ENCODE measurements at places on chromosomes 12 and 14.
A peak's percentile ranks its signal among the peaks of the same experiment; 100 is the strongest.

GRCh38 chr14:57139173-57139572 is 129.5 kb downstream of the EXOC5 start:
- no peak for DNase-seq

DNA sequence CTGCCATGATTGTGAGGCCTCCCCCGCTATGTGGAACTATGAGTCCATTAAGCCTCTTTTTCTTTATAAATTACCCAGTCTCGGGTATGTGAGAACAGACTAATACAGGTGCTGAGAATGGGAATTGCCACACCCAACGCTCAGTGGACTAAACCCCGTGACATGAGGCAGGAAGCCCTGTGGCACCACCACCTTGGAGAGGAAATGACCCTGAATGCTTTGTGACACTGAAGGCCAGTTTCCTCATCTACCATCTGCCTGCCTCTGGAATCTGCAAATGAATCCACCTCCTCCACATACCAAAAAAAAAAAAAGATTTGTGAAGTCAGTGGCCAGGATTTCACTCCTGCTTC is 41.6 kb downstream of the NT5DC3 start:
- DNase-seq = no peak

DNA sequence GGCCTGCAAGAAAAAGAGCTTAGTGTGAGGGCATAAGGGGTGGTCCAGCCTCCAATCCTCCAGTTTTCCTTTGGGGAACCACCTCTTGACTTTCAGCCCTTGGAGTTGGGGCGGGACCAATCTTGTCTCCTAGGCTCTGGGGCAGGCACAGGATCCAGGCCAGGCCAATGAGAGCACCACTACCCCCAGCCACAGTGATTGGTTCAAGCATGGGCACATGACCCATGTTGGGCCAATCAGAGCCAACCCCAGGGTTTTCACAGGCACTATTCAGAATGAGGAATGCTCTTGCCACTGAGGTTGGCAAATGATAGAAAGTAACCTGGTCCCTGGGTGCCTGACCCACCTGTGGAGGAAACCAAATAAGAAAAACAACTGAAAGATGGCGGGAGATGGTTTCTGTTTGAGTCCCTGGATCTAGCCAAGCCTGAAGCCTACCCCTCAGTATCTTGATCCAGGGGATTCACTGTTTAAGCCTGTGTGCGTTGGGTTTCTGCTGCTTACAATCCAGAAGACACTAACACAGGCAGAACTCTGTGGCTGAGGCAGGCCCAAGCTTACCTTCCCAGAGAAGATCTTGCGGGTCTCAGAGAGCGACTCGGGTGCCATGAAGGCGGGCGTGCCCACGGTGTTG is 42.9 kb downstream of the P2RX4 start:
- no peak for DNase-seq

- peak; percentile 16 for DNase-seq
These were observed 27.1 kb downstream of the BMAL2 start for GRCh38 chr12:27359578-27360340.

GRCh38 chr12:82833481-82833880 is 146.8 kb downstream of the TMTC2 start:
- DNase-seq = no peak

DNA sequence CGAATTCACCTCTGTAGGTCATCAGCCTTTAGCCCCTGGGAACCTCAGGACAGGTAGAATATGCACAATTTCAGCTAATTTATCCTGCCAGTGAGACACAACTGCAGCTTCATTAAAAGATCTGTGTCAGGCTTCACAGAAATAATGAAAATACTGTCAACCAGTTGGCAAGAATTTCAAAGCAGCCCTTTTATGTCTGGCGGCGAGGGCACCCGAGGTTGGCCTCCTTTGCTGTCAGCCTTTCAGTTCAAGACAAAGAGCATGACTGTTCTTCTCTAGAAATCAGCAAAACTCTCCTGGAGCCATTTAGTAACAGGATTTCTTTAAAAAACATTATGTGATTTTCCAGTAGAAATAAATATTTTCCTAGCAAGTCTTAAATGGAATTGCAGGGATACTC is 75.9 kb downstream of the BBS10 start:
- DNase-seq = no peak

DNA sequence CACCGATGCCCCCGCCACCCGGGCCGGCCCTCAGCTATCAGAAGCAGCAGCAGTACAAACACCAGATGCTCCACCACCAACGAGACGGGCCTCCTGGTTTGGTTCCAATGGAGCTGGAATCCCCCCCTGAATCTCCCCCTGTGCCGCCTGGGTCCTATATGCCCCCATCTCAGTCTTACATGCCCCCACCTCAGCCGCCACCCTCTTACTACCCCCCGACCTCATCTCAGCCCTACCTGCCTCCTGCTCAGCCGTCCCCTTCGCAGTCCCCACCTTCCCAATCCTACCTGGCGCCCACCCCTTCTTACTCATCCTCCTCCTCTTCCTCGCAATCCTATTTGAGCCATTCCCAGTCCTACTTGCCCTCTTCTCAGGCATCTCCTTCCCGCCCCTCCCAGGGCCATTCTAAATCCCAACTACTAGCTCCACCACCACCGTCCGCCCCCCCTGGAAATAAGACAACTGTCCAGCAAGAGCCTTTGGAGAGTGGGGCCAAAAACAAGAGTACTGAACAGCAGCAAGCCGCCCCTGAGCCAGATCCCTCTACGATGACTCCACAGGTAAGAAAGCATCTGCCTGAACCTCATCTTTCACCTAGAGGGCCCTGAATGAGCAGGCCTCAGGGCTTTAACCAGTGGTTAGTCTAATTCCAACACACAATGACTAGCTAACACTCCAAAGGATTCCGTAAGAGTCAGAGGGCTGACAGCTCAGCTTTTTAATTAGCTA is 851 bp downstream of the YLPM1 start:
- peak; percentile 29 for DNase-seq

- no peak for DNase-seq
These were observed 21.0 kb downstream of the ANAPC5 start for GRCh38 chr12:121331248-121331647.

DNA sequence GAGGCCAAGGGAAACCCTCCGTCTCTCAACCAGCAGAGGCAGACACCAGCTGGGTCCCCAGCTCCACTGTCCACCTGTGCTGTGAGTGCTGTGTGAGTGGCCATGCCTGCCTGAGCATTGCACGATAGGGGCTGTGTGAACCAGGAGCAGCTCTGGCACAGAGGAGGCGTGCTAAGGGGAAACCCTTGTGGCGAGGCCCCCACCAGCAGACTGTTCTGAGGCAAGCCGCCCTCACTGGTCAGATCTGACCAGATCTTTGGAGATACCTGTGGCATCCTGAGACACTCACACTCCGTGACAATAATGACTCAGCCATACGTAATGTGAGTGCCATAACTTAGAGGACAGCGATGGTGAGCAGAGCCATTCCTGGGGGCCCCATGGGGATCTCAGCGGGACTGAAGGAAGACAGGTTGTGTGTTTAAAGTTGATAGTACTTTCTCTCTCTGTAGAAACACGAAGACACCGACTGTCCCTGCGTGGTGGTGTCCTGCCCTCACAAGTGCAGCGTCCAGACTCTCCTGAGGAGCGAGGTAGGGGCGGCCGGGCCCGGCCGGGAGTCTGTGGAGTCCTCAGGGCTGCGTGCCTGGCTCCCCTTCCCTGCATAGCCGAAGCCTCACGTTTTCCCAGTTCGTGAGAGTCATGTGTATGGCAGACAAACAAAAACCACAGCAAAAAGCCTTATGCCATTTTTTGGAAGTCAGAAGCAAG is 36.6 kb upstream of the AMN start:
- DNase-seq = no peak

DNA sequence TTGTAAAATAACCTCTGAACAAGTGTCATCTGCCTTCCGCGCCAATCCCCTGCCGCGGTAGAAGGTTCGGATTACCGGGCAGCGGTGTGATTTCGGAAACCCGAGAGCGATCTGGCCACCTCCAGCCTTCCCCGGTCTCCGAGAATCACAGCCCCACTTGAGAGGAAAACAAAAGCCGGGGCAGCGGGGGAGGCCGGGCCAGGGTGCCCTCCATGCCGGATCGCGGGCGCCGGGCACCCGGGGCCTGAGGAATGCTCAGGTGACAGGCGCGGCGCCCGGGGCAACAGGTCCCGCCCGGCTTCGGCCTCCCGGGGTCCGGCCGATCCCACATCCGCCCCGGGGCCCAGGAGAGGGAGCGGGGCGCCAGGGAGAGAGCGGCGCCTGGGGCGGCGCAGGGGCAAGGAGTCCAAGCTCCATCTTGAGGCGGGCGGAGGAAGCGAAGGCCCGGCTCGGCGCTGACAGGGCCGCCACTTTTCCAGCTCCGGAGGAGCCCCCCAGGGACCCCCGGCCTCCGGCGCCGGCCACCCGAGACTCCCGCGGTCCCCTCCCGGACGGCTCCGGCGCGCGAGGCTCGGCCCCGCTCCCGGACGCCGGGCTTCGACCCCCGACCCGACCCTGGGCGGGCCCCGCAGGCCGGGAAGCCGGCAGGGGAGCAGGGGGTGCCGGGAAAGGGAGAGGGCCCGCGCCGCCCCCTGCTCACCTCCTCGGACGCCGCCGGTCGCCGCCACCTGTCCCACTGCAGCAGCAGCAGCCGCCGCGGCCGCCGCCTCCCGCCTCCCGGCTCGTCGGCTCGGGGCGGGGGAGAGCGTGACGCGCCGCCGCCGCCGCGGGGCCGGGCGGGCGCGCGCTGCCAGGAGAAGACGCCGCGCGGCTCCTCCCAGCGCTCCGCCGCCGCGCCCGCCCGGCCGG is at the start of gene CLIP1:
Gene CLIP1 (minus strand): TSS at position 849 of the 909 bp plus-strand sequence. CDS start 42,217 bp downstream, outside the sequence.
- peak; percentile 57 for DNase-seq

DNA sequence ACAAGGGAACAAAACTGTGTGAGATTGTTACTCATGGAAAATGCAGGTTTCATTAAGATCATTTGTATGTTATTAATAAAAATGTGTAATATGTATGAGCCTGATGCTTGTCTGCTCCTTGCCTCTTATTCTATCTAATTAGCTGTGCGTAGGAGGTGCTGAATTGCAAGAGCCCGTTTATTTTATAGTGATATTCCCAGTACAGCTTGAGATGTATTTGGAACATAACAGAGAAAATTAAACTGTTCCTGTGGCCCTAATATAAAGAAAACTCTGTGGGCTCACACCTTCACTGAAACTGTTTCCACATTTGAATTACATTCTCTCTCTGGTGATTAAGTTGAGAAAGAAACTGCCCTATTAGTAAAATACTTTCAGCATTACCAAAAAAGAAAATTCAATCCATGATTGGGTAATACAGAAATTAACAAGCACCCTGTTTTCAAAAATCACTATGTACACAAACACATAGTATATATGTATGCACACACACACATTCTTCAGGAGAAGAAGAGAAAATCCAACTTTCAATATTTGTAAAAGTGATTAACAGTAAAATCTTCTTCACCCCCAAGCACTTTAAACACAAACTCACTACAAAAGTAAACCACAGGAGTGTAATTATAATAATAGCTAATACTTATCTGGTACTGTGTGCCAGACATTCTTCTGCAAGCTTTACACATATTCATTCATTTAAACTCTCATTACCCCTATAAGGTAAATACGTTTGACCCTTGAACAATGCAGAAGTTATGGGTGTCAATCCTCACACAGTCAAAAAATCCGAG is 233.2 kb downstream of the PHLDA1 start:
- DNase-seq = no peak

DNA sequence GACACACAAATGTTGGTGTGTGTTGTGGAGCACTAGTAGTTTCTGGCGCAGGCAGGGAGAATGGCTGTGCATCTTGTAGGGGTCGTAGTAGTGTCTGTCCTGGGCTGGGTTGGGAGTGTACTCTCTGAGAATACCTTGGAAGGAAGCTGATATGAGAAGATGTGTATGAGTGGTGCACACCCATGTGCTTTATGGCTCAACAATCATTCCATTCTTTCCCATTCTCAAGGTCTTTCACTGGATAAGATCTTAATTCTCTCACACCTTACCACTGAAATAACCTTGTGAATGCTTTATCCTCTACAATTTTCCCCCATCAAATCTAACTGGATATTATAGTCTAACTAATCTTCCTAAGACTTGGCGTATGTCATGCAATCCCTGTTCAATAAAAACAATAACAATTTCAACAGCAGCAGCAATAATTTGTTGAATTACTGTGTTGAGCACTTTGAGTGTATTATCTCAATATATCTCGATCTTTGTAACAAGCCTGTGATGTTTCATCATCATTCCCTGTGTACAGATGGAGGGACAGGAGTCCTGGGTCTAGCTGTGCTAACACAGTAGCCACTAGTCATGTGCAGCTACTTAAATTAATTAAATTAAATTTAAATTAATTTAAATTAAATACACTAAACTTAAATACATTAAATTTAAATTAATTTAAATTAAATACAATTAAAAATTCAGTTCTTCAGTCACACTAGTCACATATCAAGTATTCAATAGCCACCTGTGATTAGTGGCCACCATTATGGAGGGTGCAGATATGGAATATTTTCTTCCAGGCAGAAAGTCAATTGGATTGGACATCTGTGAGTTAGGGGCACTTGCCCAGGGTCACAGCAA is 3.6 kb upstream of the SLC48A1 start:
- no peak for DNase-seq
